Stimulated activated naive CD4-positive, alpha-beta T cell (primary cell): ENCODE measurements at places on chromosomes 7 and 10.
A peak's percentile ranks its signal among the peaks of the same experiment; 100 is the strongest.

DNA sequence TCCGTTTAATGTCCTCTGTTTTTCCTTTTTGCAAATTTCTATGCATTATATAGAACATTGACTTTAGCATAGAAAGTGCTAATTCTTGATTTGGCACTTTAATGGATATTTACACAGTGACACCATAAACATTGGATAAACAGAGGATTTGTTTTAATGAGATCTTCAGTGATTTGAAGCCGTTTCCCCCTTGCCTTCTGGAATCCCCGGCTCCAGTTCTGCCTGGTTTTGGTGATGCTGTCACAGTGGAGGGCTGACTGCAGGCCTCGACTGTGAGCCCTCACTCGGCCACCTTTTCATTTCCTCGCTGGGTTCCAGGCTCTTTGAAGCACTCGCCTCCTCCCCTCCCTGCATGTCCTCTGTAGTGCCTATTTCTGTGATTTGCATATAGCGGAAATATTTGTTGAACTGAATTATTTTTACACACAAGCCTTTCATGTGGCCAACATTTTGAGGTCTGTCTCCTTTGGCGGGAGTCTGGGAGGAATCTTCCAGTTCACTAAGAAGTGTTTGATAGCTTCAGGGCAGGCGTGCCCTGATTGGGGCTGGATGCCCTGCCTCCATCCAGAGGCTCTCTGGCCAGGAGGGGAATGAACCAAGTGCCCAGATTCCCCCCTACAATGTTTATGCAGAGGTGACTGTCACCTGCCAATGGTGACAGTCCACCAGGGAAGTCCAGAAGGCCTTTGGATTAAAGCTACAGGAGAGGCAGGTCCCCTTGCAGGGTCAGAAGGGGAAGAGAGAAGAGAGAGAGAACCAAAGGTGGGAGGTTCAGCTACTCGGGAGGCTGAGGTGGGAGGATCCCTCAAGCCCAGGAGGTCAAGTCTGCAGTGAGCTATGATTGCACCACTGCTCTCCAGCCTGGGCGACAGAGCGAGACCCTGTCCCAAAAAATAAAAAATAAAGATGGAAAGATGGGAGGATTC, 67.5 kb downstream of the CUX1 start:
- DNase-seq = no peak

DNA sequence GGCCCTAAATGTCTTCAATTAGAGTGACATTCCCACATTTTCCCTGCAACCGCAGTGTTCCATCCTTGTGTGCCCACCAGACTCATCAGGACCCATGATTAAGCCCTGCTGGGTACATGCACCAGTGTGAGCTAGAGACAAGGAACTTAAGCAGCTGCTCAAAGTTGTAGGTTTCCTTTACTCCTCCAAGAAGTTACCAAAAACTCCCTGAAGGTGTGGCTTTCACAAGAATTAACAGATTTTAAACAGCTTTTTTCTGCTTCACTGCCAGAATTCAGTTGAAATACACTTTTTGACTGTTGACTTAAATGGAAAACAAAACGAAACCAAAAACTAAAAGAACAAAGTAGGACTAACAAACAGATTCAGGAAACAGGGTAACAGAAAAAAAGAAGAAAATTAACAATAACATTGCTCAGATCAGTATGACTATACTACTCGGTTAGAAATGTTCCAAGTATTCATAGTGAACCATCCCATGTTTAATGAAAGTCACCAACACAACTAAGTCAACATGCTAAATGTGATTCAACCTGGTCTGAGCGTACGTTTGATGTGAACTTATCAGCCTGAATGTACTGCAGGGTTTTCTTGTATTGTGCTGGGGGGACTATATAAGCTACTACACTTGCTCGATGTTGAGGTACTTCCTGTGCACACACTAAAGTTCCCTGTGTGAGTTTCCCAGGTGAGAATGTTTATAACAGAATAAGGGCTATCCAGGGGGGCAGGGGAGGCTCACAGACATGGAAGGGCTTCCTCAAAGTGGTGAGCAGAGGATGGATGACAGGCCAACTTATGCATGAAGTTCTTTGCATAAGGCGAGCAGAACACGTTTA, 22.2 kb downstream of the SLC37A3 start:
- DNase-seq = peak; percentile 64

GRCh38 chr10:59384761-59385160, 22.4 kb upstream of the FAM13C start:
- DNase-seq = no peak

DNA sequence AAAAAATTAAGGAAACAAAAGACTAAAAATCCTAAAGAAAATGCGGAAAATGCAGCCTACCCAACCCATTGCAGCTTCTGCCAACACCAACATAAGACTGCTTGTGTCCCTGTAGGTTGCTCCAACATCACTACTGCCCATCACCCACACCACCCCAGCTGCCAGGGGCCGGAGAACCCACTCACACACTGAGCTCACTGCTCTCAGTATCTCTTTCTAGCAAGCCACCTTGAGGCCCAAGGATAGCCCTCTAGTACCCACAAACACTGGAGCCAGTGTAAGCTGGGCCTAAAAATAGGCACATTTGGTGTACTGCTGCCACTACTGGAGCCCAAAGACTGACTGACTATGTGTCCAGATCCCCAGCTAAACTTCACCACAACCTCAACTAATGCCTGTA, 67.3 kb downstream of the MEST start:
- no peak for DNase-seq

DNA sequence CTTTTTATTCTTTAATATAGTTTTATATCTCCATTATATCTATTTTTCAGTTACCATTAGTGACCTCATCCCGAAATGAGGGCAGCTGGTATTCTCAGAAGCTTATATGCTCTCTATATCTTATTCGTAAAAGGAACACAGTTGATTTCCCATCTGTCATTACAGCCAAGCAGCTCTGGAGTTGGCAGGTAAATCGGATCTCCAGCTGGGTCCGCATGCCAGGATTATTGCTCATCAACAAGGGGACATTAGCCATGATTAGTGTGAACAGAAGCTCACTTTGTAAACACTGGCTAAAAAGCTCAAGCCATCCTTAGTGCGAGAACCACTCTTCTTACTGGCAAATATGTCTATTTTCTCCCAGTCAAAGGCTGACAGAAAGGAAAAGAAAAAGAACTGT, 180.3 kb downstream of the NPSR1 start:
- DNase-seq = no peak

DNA sequence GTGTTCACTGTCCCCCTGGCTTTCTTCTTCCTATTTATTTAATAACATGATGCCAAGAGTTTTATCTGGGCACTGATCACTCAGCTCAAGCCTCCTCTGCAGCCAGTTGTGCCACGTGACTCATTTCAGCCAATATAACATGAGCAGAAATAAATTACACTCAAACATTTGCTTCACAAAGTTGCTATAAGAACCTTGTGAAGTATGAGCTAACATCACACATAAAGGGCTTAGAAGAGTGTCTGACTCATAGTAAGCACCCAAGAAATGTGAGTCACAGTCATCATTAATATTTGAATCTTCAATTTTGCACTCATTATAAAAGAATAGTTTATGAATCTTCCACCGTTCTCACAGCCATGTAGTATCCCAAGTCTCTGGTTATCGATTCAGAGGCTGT, 414.6 kb upstream of the NPVF start:
- no peak for DNase-seq

GRCh38 chr7:90749774-90750173, 153.7 kb downstream of the CDK14 start:
- DNase-seq = no peak

DNA sequence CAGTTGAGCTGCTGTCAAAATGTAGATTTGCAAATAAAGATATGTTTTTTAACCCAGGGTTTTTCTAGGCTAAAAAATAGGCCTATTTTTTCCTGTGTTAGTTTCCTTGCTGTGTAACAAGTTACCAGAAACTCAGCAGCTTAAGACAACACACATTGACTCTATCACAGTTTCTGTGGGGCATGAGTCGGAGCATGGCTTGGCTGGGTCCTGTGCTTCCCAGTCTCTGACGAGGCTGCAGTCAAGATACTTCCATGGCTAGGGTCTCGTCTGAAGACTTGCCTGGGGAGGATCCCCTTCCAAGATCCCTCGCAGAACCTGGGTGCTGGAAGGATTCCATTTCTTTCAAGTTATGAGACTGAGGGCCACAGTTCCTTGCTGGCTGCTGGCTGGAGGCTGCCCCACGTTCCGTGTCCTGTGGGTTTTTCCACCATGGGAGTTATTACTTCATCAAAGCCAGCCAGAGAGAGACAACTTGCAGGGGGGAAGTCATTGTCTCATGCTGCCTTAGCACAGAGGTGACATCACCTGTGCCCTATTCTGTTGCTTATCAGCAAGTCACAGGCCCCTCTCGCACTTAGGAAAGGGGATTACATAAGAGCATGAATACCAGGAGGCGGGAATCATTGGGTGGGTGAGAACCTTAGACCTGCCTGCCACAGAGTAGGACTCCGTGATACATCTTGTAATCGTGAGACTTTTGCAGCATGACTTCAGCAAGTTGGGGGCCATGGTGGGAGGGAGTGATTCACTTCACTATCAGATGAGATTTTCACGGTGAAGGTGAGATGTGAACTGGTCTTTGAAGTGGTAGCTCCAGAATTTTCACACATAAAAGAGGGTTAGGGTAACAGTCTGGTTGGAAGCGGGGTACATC, 77.9 kb downstream of the CCNY start:
- DNase-seq = no peak

DNA sequence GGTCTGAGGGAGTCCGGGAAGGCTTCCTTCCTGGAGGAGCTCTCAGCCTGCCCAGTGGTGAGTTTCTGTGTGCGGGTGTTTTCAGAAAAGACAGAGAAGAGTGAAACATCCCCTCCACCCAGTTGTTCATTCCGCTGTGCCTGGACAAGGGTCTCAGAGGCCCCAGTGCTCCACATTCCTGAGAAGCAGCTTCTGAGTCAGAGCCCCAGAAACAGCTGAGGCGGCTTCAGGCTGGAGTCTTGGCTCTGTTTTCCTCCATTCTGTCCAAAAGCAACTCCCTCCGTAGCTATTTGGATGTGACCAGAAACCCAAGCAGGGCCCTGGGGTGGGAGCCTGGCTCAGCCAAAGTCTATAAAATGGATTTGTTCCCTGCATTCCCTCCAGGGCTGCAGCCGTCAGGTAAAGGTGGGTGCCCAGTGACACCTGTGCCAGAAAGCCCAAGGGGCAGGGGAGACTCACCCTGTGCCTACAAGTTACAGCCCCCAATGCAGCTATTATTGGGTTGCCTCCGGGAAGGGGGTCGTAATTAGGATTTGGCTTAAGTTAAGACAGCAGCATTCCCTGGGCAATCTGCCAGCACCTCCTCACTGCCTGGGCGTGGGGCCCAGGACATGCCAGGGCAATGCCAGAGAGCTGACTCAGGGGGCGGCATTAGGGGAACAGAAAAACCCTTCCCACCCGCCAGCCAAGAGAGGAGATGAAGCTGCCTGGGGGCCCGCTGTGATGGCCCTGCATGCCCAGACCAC, 13.1 kb upstream of the CAMK2G start:
- DNase-seq = no peak

DNA sequence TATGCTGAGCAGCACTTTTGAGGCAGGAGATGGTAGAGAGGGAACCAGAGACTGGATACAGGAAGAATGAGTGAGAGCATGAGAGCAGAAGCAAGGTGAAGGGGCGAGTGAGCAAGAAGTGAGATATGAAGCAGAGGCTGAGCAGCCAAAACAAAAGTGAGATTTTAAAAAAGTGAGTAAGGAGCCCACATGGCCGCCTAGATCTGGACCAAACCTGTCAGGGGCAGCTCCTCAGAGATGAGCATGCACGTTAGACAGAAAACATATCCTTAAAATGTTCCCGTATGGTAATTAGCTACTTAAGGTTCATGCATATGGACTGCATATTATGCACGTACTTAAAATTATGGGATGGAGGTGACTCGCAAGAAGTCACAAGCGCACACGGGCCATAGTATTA, 22.5 kb downstream of the TMEM176A start:
- DNase-seq = no peak

- DNase-seq = no peak
These were observed 56.3 kb downstream of the RASGEF1A start for GRCh38 chr10:43210556-43210955.

- DNase-seq = no peak
These were observed 38.8 kb downstream of the ABI1 start for GRCh38 chr10:26821699-26822570.

DNA sequence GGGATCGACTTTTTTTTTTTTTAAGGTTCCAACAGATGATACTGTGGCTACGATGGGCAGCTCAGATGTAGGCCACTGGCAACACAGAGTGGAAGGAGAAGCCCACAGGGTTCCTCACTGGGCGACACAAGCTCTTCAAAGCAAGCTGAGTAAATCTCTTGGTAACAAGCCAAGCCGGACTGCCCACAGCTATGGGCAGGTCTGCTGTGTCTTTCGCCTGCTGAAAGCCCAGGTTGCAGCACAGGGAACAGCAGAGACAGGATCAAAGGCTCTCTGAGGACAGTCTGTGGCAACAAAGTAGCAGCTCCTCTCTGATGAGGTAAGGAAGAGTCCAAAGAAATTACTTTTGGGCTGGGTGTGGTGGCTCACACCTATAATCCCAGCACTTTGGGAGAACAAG, 83.6 kb downstream of the KCNMA1 start:
- DNase-seq = no peak

- peak; percentile 65 for DNase-seq
These were observed 65.2 kb downstream of the GOLGA7B start for GRCh38 chr10:97914837-97915211.

DNA sequence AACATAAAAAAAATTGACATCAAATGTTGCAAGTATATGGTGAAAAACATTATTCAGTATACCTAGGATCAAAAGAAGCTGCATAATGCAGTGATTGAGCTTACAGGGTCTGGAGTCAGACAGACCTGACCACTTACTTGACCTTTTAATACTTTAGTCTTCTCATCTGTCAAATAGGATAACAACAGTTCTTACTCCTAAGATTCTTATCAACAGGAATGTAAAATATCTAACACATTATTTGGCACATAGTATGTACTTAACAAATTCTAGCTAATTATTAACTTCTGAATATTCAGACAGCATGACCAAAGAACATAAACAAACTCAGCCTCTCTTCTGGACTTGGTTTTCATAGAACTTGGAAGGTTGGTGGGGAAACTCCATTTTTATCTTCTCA, 45.6 kb upstream of the PIP4K2A start:
- DNase-seq = no peak

- DNase-seq = no peak
These were observed 127.0 kb downstream of the TCERG1L start for GRCh38 chr10:131184503-131184902.

GRCh38 chr7:67343572-67343971, 346.9 kb downstream of the TYW1 start:
- no peak for DNase-seq
